ENCODE measurements at places on chromosomes 3 and 15. TPM values are rescaled to one million over a fixed set of nuclear protein-coding genes. Genes with fewer than 3 reads are reported as not detected.

The CAND2 gene
- 1.7 TPM for total RNA-seq

The ZCWPW2 gene
- total RNA-seq: 0.21 TPM

The CLRN1 gene
- not detected for total RNA-seq

The MITF gene
- 5.7 TPM for total RNA-seq

The CCDC39 gene
- not detected for total RNA-seq

The STRIT1 gene
- not detected for total RNA-seq

The PLSCR2 gene
- total RNA-seq: not detected

The SLC6A1 gene
- not detected for total RNA-seq

The BLM gene
- total RNA-seq: 9.2 TPM

The MEIS2 gene
- 5.1 TPM for total RNA-seq

The DLL4 gene
- under 0.01 TPM for total RNA-seq

The FHIT gene
- 9.0 TPM for total RNA-seq

The MYZAP gene
- total RNA-seq: 1.0 TPM

The ST8SIA2 gene
- total RNA-seq: 4.8 TPM

The TEX55 gene
- not detected for total RNA-seq

The FBXL22 gene
- 0.40 TPM for total RNA-seq

The THSD4 gene
- total RNA-seq: 111 TPM

The DYNLT2B gene
- 17.8 TPM for total RNA-seq

The RHCG gene
- 0.89 TPM for total RNA-seq

The MAP6D1 gene
- total RNA-seq: 1.4 TPM

The JAGN1 gene
- total RNA-seq: 30.4 TPM

The ETV5 gene
- total RNA-seq: 69.3 TPM

The TRH gene
- total RNA-seq: not detected

The EFHB gene
- total RNA-seq: not detected

The POLQ gene
- total RNA-seq: 8.4 TPM

The INTS14 gene
- 38.9 TPM for total RNA-seq

The ACTC1 gene
- total RNA-seq: not detected

The AHSG gene
- total RNA-seq: 0.52 TPM

The MEGF11 gene
- total RNA-seq: not detected

The MRAS gene
- total RNA-seq: 55.3 TPM

The CLSTN2 gene
- 2.0 TPM for total RNA-seq

Measured in mammary epithelial cell (primary cell).